ENCODE measurements at places on chromosomes 11 and 22.

GRCh38 chr11:134543645-134544044 lies 131.6 kb upstream of the B3GAT1 start:
- DNase-seq, result no peak

DNA sequence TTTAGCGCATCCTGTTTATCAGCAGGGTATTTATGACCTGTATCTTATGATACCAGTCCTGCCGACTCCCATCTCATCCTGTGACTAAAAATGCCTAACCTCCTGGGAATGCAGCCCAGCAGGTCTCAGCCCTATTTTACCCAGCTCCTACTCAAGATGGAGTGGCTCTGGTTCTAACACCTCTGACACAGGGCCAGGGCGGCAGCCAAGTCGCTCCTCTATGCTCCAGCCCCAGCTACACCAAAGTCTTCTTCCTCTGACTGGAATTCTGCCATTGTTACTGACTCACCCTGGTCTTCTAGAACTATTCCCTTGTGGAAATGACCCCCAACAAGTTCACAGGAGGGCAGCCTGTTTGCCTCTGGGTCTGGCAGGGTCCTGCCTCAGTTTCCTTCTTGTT lies 7.9 kb upstream of the C1QTNF6 start:
- no peak for DNase-seq

GRCh38 chr11:29336727-29337575 lies 679.9 kb downstream of the KCNA4 start:
- no peak for DNase-seq

GRCh38 chr11:5499671-5500070 lies 10.1 kb downstream of the UBQLN3 start:
- no peak for DNase-seq

All from Kasumi-1 (cell line).